ENCODE measurements at places on chromosomes 12 and 14.

- no peaks in the 10 kb centered on the region for H3K4me1 ChIP-seq
- no peaks in the 10 kb centered on the region for H3K36me3 ChIP-seq
- DNase-seq = no peak
- H3K27me3 ChIP-seq = no peaks in the 10 kb centered on the region
These were observed 938.8 kb upstream of the FBXO33 start for GRCh38 chr14:40371011-40371410.

GRCh38 chr14:56891226-56891625 is 80.9 kb upstream of the OTX2 start:
- no peak overlapping the region for H3K4me3 ChIP-seq
- H3K36me3 ChIP-seq = no peaks in the 10 kb centered on the region
- no peak for DNase-seq
- H3K4me1 ChIP-seq = peaks cover 3% of the 10 kb centered on the region

DNA sequence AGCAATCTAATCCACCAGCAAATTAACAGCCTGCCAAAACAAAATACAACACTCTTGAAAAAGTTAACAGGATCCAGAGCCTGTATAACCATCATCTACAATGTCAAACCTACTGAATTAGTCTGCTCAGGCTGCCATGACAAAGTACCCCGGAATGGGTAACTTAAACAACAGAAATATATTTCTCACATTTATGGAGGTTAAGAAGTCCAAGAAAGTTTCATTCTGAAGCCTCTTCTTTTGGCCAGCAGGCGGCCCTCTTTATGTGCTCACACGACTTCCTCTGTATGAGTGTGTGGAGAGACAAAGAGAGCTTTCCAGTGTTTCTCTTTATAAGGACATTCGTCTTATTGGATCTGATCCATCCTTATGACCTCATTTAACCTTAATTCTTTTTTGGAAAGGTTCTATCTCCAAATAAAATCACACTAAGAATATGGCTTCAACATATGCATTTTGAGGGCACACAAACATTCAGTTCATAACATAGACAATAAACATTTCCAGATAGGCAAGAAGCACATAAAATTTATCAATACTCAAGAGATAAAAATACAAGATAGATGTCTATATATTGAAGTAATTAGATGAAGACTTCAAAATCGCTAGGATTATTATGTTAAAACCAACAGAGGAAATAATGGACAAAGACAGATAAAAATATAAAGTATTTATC is 5.9 kb upstream of the RERG start:
- H3K4me3 ChIP-seq = no peak overlapping the region
- H3K27ac ChIP-seq = no peak overlapping the region
- no peaks in the 10 kb centered on the region for H3K27me3 ChIP-seq
- no peaks in the 10 kb centered on the region for H3K4me1 ChIP-seq

- no peaks in the 10 kb centered on the region for H3K4me1 ChIP-seq
- no peak for DNase-seq
- H3K27ac ChIP-seq = no peak overlapping the region
- no peaks in the 10 kb centered on the region for H3K27me3 ChIP-seq
These were observed 38.8 kb upstream of the TDRD9 start for GRCh38 chr14:103889313-103890051.

- H3K4me1 ChIP-seq = no peaks in the 10 kb centered on the region
- H3K27ac ChIP-seq = no peak overlapping the region
- DNase-seq = no peak
- no peak overlapping the region for H3K4me3 ChIP-seq
- no peaks in the 10 kb centered on the region for H3K36me3 ChIP-seq
These were observed 329.6 kb downstream of the TMTC2 start for GRCh38 chr12:83016218-83016835.

DNA sequence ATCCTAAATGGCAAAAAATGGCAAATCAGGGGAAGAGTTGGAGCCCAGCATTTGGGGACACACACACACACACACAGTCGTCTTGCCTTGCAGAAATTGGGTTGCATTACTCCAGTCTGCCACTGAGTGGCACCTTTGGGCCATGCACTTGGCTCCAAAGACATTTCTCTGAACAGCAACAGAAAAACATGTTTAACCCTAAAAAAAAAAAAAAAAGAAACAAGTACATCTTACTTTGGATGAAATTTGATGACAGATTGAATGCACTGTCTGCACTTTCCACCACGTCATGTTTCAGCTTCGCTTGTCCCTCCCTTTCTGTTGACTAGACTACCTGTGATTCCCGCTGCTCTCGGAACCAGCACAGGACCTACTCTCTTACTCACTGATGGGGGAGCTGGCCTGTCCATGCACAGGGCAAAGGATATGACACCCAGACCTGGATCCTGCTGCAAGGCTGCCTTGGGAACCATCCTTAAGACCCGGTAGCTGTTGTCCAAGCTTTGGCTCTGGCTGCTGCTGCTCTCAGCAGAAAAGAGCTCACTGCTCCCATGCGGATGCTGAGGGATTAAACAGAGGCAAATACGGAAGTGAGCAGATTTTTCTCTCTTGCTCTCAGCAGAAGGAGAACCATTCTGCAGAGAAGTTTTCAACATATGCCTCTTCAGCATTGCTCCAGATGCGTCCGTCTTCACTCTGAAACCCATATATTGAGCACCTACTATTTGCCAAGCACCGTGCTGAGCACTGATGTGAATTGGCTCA is 376.8 kb downstream of the DPF3 start:
- no peak overlapping the region for H3K4me3 ChIP-seq
- peak; percentile 52 for DNase-seq
- H3K27me3 ChIP-seq = no peaks in the 10 kb centered on the region

DNA sequence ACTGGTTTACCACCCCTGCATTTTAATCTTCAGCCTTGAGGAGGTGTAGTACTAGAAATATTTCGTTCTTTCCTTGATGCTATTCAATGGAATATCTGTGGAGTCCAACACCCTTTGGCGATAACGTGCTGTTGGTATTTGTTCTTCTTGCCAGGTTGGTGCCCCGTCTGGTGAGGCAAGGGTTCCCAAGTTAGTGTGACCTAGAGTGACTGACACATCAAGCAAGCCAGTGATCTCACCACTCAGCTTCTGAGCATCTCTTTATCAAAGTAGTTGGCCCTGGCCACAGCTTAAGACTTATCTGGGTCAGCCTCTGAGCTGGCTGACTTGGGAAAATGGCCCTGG is 60.2 kb downstream of the PLXNC1 start:
- H3K4me3 ChIP-seq = no peak overlapping the region
- no peak for DNase-seq
- no peaks in the 10 kb centered on the region for H3K4me1 ChIP-seq
- H3K36me3 ChIP-seq = no peaks in the 10 kb centered on the region

- H3K4me1 ChIP-seq = peaks cover 6% of the 10 kb centered on the region
- no peak overlapping the region for H3K27ac ChIP-seq
- no peaks in the 10 kb centered on the region for H3K27me3 ChIP-seq
- no peak for DNase-seq
- H3K4me3 ChIP-seq = no peak overlapping the region
- no peaks in the 10 kb centered on the region for H3K36me3 ChIP-seq
These were observed 169.4 kb downstream of the FOXN3 start for GRCh38 chr14:89247457-89248122.
